ENCODE measurements at places on chromosomes 3 and 15.

GRCh38 chr3:168250415-168250861, 154.7 kb upstream of the GOLIM4 start:
- no peak for DNase-seq

GRCh38 chr3:27590437-27591298, 106.5 kb upstream of the SLC4A7 start:
- DNase-seq, result peak; percentile 51

DNA sequence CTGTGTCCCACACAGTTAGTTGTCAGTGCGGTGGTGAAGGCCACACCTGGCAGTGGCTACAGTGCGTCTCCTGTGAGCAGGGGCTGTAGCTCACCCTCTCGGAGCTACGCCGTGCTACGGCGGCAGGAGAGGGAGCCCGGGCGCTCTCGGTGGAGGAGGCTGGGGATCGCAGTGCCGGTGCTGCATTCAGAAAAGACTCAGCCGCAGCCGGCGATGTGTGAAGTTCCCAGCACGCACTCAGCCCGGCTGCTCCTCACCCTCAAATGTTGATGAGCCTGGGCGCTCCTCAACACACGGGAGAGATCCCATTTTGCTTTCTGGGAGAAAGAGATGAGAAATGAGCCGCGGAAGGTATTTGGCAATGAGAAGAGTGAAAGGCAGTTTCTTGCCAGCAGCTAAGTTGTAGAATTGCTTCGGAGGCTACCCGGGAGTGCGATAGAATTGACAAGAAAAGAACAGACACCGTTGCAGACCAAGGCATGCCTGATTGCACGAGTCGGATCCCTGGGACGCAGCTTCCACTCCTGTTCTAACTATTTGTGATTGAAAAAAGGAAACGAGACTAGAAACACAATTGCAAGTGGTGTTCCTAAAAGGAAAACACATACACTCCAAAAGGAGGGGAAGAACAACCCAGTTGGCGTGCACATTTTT, at the start of gene UNC13C:
Gene UNC13C, plus strand, starts transcription at position 189 of the 654 bp plus-strand sequence. CDS start 34,463 bp downstream, outside the sequence.
- DNase-seq, result no peak

DNA sequence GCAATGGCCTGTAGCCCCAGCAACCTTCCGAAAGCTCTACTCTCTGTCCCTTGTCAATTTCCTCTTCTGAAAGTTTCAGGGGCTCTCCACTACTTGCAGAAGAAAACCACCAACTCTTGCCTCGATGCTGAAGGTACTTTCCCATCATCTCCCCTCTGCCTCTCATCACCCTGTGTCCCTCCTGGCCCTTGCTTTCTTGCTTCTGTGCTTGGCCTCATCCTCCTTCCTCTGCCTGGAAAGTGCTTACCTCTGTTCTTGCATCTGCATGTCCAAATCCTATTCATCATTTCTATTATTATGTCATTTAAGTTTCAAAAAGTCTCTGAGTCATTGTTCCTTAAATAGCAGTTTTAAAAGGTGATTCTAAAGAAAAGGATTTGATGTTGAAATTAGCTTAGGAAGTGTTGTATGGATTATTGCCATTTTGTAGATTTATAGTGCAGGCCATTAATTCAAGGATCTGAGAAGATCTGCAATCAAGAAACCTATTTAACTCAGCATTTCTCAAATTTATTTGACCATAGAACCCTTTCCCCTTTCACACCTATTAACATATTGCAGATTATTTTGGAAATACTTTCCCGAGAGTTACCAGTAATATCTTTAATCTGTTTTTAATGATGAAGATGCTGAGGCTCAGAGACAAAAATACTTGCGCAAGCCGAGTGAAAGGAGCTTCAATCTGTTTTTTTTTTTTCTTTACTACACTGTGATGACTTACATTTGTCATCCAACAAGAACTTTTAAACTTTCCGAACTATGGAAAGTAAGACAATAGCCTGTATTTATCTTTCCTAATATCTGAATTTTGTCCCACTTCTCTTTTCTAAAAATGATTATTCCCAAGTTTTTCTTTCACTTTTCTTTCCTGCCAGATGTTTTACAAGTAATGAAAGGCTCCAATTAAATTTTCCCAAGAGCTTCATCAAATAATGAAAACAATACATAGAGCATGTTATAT, 22.3 kb upstream of the CFAP161 start:
- DNase-seq, result no peak

- DNase-seq, result no peak
Observed at GRCh38 chr3:52539010-52539653, 2.7 kb downstream of the UQCC5 start.

GRCh38 chr3:61645148-61645547, 83.8 kb downstream of the PTPRG start:
- DNase-seq, result no peak

GRCh38 chr15:45776772-45777171, 141.9 kb downstream of the SQOR start:
- no peak for DNase-seq

DNA sequence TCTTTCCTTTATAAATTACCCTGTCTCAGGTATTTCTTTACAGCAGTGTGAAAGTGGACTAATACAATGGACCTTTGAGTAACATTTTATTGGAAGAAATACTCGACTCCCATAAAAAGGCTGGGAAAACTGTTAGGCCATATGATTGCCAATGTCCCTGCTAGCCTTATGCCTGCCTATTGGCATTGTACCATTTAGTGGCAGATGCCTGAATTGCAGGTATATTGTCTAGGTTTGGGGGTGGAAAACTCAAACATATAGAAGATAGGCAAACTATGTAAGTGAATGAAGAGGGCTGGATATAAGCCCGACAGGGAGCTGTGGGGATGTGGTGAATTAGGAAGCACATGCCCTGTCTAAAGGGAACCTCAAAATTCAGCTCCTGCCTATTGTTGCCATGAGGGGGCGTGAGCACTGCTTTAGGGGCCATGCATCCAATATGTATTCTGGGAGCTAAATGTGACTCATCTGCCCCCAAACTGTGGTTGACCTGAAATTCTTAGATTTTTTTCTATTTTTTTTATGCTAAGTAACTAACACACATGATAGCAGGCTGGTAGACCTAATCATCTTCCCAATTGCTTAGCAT, 65.2 kb upstream of the TRA2B start:
- peak; percentile 31 for DNase-seq

- DNase-seq, result no peak
Observed at GRCh38 chr3:126113733-126114442, 30.0 kb upstream of the SLC41A3 start.

GRCh38 chr3:58534592-58535494, 2.1 kb downstream of the ACOX2 start:
- no peak for DNase-seq

- DNase-seq, result no peak
Observed at GRCh38 chr3:191721990-191722389, 261.0 kb downstream of the PYDC2 start.

DNA sequence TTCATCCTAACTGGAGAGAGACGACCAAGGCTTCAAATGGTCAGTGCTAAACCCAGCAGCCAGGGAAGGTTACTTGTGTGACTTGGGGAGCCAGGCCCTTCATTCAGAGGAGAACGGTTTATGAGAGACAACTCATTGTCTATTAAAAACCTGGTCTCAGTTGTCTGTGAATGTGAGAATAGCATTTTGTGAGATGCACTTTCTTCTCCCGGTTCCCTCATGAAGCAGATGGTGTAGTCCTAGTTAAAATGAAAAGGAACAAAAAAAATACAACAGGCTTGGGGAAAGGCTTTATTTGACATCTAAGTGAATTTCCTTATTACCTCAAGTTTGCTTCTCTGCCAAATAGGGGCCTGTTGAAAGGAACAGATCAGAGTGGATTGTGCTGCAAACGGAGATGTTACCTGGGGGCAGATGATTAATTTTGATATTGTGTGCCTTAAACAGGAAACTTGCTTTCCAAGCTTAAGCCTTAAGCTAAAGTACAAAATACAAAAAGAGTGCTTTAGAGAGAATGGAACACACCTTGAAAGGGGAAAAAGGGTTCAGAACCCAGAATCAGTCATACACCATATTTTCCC, 202.7 kb upstream of the BHLHE40 start:
- DNase-seq, result no peak

- no peak for DNase-seq
Observed at GRCh38 chr3:27641888-27642601, 80.1 kb downstream of the EOMES start.

DNA sequence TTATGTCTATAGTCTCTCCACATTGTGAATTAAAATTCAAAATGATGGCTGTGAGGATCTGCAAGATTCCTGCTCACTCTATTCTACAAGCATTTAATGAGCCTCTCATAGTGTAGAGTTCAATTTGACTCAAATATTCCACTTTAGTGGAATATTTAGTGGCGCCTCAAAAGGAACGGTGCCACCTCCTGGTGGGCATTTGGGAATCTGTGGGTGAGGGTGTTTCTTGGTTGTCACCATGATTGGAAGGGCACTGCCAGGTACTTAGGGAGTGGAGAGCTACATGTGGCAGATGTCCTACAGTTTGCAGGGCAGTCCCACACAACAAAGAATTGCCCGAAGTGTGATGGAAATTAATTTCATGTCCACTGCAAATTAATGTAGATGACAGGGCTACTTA, 21.5 kb upstream of the KCNMB3 start:
- peak; percentile 11 for DNase-seq

DNA sequence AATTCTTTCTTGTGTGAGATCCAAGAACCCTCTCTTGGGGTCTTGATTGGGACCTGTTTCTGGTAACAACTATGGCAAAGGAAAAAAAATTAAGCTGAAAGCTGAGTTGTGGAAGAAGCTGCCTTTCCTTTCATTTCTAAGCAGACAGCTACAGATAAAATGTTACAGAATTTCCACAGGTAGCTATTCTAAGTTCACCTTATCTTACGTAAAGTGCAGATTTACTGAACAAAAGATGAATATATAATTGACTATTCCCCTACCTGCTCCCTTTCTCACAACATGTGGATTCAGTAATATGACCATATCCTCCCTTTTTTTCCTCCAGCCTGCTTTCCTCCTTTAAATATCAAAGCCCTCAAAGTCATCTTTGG, 36.6 kb downstream of the CLEC3B start:
- no peak for DNase-seq

GRCh38 chr3:49028298-49028672, 913 bp downstream of the IMPDH2 start:
- no peak for DNase-seq

GRCh38 chr3:16177962-16178627, 3.6 kb downstream of the GALNT15 start:
- DNase-seq, result peak; percentile 92

GRCh38 chr15:31162721-31163510, 61.4 kb upstream of the TRPM1 start:
- DNase-seq, result no peak

DNA sequence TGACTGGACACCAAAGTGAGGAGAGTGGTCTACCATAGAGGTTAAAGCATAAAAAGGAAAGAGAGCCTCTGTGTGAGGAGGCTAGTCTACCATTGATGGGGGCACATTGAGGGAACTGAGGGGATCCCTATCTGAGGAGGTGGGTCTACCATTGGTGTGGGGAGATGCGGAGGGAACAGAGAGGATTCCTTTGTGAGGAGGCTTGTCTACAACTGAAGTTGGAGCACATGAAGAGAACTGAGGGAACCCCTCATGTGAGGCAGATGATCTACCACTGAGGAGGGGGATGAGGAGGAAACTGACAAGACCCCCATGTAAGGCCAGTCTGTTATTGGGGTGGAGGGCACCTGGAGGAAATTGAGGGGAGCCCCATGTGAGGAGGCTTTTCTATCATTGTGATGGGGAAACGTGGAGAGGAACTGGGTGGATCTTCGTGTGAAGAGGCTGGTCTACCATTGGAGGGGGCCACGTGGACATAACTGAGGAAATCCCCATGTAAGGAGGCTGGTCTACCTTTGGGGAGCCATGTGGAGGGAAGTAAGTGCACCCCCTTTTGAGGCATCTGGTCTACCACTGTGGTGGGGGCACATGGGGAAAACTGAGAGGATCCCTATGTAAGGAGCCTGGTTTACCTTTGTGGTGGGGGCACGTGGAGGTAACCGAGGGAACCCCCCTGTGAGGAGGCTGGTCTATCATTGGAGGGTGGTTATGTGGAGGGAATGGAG, 160.1 kb downstream of the FBLN2 start:
- DNase-seq, result no peak

- no peak for DNase-seq
Observed at GRCh38 chr3:128254967-128255366, 101.7 kb downstream of the EEFSEC start.

Data from fibroblast of gingiva (primary cell).